ENCODE measurements at places on chromosomes 12 and 14.

GRCh38 chr12:2960390-2960956 lies 1.3 kb downstream of the TEAD4 start:
- peaks cover 6% of the 10 kb centered on the region for H3K27me3 ChIP-seq
- peaks cover 12% of the 10 kb centered on the region for H3K4me1 ChIP-seq
- no peaks in the 10 kb centered on the region for H3K36me3 ChIP-seq

- H3K27me3 ChIP-seq: no peaks in the 10 kb centered on the region
- no peak for ATAC-seq
- no peak overlapping the region for H3K27ac ChIP-seq
- no peak overlapping the region for H3K4me3 ChIP-seq
These were observed 23.2 kb downstream of the CCND2 start for GRCh38 chr12:4296751-4297150.

DNA sequence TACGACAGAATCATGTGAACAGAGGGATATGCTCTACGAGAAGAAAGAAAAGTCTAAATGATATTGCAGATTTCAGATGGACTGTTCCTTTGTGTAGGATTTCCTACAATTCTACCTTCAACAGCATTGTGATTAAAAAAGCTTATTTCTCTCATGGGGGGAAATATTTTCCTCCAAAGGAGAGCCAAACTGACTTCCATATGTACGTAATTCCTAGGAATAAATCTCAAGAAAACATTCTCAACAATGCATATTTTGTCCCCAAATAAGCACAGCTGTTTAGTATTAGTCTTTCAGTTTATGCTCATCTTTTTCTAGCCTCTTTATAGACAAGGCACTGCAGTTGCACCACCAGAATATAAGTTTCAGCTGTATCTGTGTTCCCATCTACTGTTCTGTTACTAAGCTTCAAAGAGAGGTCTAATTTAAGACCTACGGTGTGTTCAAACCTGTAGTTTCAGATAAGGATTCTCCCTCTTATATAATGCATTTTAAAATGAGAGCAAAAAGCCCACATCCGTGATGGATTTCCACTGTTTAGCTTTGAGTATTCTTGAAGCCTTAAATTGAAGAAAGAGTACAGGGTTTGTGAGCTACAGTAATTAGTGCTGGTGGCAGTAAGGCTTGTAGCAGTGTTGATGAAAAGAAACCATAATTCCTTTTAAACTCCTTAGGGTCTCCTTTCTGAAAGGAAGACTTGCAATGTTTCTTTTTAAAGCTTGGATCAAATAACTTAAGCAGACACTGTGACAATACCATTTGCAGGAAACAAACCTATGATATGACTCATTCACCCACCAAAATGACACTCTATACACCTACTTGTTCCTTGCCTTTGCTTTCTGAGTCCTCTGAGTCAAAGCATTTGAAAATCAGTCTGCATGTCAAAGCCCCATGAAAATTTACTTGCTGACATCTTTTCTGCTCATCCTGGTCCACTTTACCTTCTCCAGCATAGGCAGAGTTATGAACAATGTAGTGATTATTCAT lies 754.1 kb downstream of the NOVA1 start:
- H3K27me3 ChIP-seq: no peaks in the 10 kb centered on the region
- H3K36me3 ChIP-seq: no peaks in the 10 kb centered on the region
- no peak overlapping the region for H3K4me3 ChIP-seq
- no peak overlapping the region for H3K27ac ChIP-seq
- ATAC-seq: no peak

DNA sequence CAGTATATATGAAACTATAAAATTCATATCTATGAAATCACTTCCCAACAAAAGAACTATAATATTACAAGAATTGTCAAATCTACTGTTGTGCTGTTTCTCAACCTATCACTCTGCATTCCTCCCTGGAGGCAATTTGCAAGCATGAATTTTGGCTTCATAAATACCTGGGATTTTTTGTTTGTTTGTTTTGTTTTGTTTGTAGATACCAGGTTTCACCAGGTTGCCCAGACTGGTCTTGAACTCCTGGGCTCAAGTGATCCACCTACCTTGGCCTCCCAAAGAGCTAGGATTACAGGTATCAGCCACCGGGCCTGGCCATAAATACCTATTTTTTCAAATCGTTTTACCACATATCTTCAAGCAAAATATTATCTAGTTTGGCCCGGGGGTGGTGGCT lies 38.7 kb downstream of the SGPP1 start:
- H3K4me1 ChIP-seq: no peaks in the 10 kb centered on the region
- H3K36me3 ChIP-seq: peaks cover 21% of the 10 kb centered on the region
- H3K27ac ChIP-seq: no peak overlapping the region
- no peaks in the 10 kb centered on the region for H3K27me3 ChIP-seq
- no peak for ATAC-seq
- H3K4me3 ChIP-seq: no peak overlapping the region

All from gastroesophageal sphincter (tissue), 4 donors.